ENCODE measurements at places on chromosomes 2 and 18. TPM values are rescaled to one million over a fixed set of nuclear protein-coding genes. Genes with fewer than 3 reads are reported as not detected.

DNA sequence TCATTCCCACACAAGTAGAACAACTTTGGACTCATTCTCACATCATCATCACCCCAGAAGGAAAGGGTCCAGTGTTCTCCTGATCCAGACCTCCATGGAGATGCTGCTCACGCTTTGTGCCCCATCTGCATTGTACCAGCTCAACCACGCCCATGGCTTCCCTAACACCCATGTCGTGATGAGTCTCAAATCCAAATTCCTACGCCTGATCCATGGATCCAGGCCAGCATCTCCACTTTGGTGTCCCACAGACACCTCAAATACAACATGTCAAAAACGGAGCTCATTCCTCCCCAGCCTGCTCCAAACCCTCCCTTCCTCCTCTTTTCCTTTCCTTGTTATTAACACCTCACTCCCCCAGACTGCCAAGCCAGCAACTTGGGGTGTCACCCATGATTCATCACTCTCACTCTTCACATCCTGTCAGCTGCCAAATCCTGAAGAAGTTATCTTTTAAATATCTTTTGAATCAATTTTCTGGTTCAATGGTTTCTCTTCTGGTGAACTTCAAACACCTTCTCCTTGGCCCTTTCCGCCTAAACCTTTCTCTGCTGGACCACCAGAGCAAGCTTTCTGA, 30.2 kb upstream of the FAM124B start:
- no peaks in the 10 kb centered on the region for H3K36me3 ChIP-seq
- H3K27me3 ChIP-seq: no peaks in the 10 kb centered on the region

GRCh38 chr18:63741769-63742168, 33.4 kb upstream of the SERPINB7 start:
- H3K4me3 ChIP-seq: no peak overlapping the region
- H3K27me3 ChIP-seq: peaks cover 16% of the 10 kb centered on the region
- DNase-seq: no peak

- no peak overlapping the region for H3K4me3 ChIP-seq
- DNase-seq: no peak
- H3K27ac ChIP-seq: no peak overlapping the region
- no peaks in the 10 kb centered on the region for H3K36me3 ChIP-seq
- H3K27me3 ChIP-seq: no peaks in the 10 kb centered on the region
- peaks cover 31% of the 10 kb centered on the region for H3K4me1 ChIP-seq
Observed at GRCh38 chr2:7011356-7012083, 94.3 kb downstream of the RNF144A start.

- H3K27ac ChIP-seq: peak overlapping the region; percentile 65
- peak; percentile 57 for DNase-seq
- H3K27me3 ChIP-seq: no peaks in the 10 kb centered on the region
- H3K36me3 ChIP-seq: peaks cover 49% of the 10 kb centered on the region
- H3K4me3 ChIP-seq: no peak overlapping the region
- peaks cover 40% of the 10 kb centered on the region for H3K4me1 ChIP-seq
Observed at GRCh38 chr18:48802543-48803290, 148.0 kb downstream of the SMAD7 start.

GRCh38 chr18:64103986-64104385, 44.9 kb downstream of the LINC00305 start:
- H3K4me1 ChIP-seq: no peaks in the 10 kb centered on the region
- no peak overlapping the region for H3K27ac ChIP-seq
- DNase-seq: no peak
- no peak overlapping the region for H3K4me3 ChIP-seq

DNA sequence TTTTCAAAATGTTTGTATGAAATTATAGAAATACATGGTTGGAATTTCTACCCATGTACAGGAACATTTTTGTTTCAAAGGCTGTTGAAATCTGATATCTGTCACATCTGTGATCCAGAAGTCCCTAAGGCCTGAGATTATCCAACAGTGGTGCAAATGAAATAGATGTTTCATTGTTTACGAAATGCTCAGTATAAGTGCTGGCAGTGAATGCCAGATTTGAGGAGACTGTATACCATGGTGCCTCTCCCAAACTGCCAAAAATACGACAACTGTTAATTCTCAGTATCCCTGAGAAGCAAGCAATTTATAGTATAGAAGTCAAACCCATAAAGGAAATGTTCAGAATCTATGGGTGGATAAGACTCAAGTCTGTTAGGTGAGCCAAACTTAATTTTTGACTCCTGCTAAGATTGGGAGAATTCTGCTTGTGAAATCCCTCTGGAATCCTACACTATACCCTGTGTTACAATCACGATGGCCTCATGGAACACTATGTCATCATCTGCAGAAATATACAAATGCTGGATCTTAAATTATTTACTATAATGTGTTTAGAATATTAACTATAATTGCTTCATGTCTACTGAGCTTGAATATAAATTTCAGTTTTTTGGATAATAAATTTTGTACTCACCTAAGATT, 71.2 kb upstream of the DOCK10 start:
- no peak overlapping the region for H3K27ac ChIP-seq
- H3K4me3 ChIP-seq: no peak overlapping the region
- H3K4me1 ChIP-seq: peaks cover 23% of the 10 kb centered on the region
- DNase-seq: no peak
- H3K27me3 ChIP-seq: no peaks in the 10 kb centered on the region

DNA sequence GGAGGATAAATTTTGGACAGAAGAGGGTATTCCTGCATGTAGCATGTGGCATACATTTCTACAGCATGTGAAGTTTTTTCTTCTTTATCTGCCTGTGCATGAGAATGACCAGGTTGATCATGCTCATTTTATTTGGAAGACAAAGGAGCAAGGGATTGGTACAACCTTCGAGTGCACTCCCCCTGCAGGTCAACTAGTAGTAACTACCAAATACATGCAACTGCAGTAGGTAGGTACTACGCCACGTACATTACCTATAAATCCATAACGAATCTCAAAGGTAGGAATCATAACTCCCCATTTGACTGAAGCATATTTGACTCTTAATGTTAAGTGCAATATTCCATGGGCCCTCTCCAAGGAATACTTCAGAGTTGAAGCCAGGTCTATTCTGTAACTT, 763.9 kb downstream of the TSN start:
- no peak overlapping the region for H3K4me3 ChIP-seq
- no peaks in the 10 kb centered on the region for H3K36me3 ChIP-seq
- H3K4me1 ChIP-seq: no peaks in the 10 kb centered on the region
- DNase-seq: no peak

DNA sequence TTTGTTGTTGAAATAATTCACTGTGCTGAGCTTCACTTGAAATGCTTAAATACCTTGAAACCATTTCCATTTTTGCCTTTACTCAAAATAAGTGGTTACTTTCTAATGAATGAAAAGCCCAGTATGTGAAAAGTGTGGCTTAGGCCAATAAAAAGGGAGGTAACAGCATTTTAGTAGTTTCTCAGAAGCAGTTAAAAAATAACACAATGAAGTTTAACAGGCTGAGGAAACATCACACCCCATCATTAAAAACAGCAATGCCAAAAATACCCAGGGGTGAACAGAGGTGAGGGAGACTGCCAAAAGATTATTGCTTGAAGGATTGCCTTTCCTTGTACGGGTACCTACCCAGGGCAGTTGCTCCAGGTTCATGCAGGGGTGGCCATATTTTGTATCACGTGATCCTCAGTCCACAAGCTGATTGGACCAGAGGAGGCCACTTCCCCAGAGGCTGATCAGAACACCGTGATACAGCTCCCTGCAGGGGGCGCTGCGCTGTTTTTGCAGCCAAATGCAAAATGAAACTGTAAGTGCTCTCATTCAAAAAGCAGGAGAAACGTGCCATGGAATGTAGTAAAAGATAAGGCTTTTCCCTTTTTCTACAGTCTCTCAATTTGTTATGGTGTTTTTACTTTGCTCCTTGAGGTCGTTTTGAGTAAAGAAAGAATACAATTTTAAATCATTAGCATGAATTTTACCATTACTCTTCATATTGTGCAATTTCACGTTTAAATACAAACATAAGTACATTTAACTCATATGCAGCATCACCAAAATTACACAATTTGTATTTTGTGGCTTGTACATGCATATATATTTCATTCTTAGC, 70.2 kb upstream of the SH3BP4 start:
- H3K36me3 ChIP-seq: no peaks in the 10 kb centered on the region
- no peak overlapping the region for H3K4me3 ChIP-seq
- H3K27ac ChIP-seq: no peak overlapping the region
- H3K4me1 ChIP-seq: peaks cover 16% of the 10 kb centered on the region
- peak; percentile 87 for DNase-seq

GRCh38 chr2:220310451-220310861, 683.0 kb downstream of the SLC4A3 start:
- H3K27ac ChIP-seq: no peak overlapping the region
- H3K27me3 ChIP-seq: peaks cover 18% of the 10 kb centered on the region
- no peak overlapping the region for H3K4me3 ChIP-seq
- H3K4me1 ChIP-seq: peaks cover 18% of the 10 kb centered on the region
- DNase-seq: no peak
- no peaks in the 10 kb centered on the region for H3K36me3 ChIP-seq

DNA sequence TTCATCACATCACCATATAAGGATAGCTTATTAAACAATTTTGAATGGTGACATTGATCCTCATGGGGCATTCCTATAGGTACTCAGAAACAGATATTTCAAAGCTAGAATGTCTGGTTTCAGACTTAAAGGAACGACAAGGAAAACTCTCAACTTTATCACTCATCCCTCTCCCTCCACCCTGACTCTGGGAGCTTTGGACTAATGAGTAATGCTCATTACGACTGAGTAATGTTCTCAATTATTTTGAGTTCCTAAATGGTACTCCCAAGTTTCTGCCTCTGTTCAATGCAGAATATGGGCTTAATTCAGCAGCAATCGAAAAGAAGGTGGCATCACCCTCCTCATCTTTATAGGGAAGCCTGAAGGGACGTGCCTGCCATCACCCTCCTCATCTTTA, 43.4 kb downstream of the RFX8 start:
- no peaks in the 10 kb centered on the region for H3K36me3 ChIP-seq
- DNase-seq: no peak
- no peaks in the 10 kb centered on the region for H3K27me3 ChIP-seq
- H3K27ac ChIP-seq: no peak overlapping the region
- no peak overlapping the region for H3K4me3 ChIP-seq
- H3K4me1 ChIP-seq: peaks cover 6% of the 10 kb centered on the region

TIGD1 gene
- 8.2 TPM for total RNA-seq
